NCI-H524 (cell line): ENCODE measurements at places on chromosomes 7 and 10.

DNA sequence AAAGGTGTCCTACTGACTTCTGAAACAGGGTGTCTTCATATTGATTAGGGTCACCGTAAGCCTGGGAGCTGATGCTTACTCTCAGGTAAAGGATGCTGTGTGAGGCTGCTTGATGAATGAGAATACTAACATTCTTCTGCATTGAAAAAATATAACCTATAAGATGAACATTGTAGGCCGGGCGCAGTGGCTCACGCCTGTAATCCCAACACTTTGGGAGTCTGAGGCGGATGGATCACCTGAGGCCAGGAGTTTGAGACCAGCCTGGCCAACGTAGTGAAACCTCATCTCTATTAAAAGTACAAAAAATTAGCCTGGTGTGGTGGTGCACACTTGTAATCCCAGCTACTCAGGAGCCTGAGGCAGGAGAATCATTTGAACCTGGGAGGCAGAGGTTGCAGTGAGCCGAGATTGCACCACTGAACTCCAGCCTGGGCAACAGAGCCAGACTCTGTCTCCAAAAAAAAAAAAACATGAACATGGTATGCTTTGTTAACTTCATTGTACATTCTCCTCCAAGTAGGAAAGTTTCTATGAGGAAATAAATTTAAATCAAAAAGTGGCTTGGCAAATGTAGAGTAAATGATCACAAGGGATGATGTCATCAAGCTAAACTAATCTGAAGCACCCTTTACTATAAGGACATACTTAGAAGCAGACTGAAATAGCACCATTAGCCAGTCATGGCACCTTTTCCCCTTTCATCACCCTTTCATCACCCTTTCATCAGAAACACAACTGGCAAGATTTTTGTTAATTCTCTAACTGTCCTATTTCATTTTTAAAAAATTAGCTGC, 1.5 kb upstream of the BRAF start:
- no peak for DNase-seq

GRCh38 chr7:20651960-20652544, 36.6 kb downstream of the ABCB5 start:
- no peak for DNase-seq

- DNase-seq, result no peak
Observed at GRCh38 chr7:97275475-97275874, 158.0 kb downstream of the SDHAF3 start.

DNA sequence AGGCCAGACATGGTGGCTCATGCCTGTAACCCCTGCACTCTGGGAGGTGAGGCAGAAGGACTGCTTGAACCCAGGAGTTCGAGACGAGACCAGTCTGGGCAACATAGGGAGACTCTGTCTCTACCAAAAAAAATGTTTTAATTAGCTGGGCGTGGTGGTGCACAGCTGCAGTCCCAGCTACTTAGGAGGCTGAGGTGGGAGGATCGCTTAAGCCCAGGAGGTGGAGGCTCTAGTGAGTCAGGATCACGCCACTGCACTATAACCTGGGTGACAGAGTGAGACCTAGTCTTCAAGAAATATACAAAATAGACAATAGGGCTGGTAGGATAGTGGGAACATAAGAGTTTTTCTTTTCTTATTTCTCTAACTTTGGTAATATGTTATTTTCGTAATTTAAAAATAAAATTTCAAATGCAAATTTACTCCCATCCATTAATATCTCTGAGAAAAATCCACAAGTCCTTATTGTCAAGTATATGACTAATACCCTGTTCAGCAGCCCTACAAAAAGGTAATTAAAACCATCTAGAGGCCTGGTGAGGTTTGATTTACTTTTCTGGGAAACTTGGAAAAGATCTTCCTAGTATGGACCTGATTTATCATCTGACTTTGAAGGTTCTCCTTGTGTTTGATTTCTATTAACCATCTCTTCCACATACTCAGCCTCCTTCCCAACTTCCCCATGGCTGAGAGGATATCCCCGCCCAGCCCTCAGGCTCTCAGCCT, 50.0 kb downstream of the CREB3L2 start:
- no peak for DNase-seq

- no peak for DNase-seq
Observed at GRCh38 chr7:75968012-75968411, 26.4 kb downstream of the TMEM120A start.

DNA sequence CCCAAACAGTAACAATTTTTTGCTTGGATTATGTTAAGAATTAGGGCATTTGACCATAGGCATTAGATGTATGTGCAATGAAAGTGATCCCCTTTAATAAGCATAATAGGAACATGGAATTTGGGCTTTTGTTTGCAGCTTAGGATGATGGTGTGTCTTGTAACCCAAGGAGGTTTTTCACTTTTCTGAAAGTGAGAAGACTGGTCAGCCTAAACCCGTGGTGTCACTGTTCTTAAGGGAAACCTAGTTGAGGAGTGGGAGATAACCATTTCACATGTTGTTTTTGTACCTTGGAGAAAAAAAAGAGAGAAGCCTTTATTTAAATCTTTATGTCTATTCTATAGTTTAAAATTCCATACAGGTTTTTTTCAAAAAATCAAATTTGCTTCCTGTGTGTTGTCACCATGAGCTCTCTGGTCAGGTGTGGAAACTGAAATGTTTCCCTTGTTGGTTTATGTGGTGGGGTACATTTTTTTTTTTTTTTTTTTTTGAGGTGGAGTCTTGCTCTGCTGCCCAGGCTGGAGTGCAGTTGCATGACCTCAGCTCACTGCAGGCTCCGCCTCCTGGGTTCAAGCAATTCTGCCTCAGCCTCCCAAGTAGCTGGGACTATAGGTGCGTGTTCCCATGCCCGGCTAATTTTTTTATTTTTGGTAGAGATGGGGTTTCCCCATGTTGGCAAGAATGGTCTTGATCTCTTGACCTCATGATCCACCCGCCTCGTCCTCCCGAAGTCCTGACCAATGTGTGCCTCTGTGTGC, 7.7 kb downstream of the CCM2 start:
- no peak for DNase-seq

DNA sequence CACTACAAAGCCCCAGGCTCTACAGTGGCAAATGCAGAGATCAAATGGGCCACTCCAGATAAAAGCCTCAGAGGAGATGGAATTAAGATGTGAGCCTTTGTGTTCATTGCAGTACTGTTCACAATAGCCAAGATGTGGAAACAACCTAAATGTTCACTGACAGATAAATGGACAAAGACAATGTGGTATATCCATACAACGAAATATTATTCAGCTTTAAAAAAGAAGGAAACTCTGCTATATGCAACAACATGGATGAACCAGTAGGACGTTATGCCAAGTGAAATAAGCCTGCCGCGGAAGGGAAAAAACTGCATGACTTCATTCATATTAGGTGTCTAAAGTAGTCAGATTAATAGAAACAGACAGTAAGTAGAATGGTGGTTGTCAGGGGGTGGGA, 170.5 kb upstream of the TBX20 start:
- no peak for DNase-seq

DNA sequence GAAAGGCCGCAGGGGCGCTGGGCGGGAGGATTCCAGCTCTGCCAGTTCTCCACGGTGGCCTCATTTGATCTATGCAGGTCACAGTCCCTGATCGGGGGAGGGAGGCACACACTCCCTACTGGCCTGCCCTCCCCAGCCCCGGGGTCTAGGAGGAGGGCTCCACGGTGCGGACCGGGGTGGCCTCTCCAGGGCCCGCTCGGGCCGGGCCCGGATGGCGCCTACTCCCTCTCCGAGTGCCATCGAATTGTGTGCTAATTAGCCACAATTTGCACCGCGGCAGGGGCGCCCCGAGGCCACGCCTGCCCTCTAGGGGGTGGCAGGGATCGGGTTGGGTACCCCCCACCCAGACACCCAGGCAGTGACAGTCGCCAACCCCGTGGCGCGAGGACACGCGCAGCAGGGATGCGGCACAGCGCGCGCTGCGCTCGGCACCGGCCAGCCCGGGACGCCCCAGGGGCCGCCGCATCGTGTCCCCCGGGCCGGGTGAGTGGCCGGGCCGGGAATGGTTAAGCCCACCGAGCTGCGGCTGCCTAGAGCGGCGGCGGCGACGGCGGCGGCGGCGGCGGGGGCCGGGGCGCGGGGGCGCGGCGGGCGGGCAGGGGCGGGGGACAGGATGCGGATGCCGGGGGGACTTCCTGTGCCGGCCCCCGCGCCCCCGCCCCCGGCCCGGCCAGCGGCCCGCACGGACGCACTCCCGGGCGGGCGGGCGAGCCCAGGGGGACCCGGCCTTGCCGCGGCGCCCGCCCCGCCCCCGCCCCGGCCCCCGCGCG, at the start of gene ZNF853:
ZNF853 (plus strand) TSS at position 658 of the 770 bp plus-strand sequence. CDS start 565 bp downstream, outside the sequence.
- DNase-seq, result no peak

DNA sequence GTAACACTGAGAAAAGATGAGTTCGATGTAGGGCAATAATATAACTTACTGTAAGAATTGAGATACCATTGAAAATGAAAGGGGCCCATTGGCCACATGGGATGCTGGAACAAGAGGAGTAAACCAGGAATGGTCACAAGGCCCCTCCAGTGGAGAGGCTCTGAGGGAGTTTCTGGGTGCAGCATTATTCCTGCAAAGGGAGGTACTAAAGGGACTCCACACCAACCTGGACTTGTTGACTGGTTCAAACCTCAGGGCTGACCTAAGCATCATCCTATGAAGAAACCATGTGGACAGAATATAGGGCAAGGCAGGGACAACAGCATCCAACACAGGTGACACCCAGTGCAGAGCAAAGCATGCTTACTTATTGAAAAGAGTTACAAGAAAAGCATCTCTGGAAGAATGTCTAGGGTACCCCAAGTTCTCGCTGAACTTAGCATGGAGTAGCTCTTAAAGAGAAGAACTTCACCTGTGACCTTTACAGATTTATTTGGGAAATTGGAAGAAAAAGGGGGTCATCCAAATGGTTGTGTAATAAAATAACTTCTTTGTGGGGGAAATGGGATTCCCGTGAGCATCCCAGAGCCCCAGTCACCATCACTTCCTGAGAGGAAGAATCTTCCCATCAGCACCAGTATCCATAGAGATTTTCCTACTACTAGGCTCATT, 34.7 kb downstream of the PRSS2 start:
- DNase-seq, result no peak

DNA sequence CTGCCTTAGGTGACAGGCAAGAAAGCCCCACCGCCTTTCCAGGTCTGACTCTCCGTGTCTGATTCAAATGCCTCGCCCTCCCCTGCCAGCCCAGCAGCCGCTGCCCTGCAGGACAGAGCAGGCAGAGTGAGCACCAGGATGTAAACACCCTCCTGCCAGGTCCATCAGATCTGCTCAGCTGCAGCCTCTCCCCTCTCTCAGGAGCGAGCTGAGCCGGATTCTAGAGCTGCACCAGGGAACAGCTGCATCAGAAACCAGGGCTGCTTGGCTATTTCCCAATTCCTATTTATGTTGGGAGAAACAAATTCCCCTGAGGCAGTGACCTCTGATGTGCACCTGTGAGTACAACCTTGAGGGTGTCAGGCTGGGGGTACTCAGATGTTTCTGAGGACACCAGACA, 121.5 kb upstream of the ZMIZ1 start:
- no peak for DNase-seq

DNA sequence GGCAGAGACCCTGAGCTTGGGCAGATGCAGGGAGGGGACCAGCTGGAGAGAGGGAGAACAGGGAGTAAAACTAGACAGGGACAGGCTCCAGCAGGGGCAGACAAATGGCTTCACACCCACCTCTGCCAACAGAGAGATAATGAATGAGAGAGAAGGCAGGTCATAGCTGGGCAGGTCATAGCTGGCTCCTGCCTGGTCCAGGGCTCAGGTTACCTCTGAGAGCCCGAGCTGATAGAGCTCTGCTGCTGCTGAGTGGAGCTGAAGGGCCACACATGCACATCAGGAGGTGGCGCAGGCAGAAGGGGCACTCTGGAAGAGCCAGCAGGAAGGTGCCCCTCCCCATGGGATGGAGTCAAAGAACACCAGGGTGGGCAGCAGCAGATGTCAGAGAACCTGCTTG, 154.2 kb downstream of the GFRA1 start:
- no peak for DNase-seq

GRCh38 chr7:26101361-26102151, 50.4 kb upstream of the NFE2L3 start:
- no peak for DNase-seq

GRCh38 chr7:16634271-16634738, 11.2 kb downstream of the ANKMY2 start:
- no peak for DNase-seq

- no peak for DNase-seq
Observed at GRCh38 chr10:68895041-68895440, 6.1 kb upstream of the DDX50 start.

GRCh38 chr7:100680576-100681271, 7.2 kb downstream of the GNB2 start:
- DNase-seq, result no peak

DNA sequence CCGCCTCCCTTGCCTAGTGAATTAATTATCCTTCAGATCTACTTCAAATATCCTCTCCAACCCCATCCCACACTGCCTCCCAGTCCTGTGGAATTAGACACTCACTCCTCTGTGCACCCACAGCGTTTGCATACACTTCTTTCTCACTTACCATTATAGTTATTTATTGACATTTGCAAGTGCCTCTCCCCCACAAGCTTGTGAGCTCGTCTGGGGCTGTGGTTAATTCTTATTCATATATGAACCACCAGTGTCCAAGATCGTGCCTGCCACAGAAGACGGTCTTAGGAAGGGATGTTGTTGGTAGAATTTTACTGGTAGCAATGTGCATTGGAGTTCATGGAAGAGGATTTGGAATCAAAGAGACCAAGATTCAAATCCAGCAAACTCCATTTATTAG, 68.1 kb upstream of the AOAH start:
- DNase-seq, result no peak
